ENCODE measurements at places on chromosomes 1 and 21. TPM values are rescaled to one million over a fixed set of nuclear protein-coding genes. Genes with fewer than 3 reads are reported as not detected.
A peak's percentile ranks its signal among the peaks of the same experiment; 100 is the strongest.

DNA sequence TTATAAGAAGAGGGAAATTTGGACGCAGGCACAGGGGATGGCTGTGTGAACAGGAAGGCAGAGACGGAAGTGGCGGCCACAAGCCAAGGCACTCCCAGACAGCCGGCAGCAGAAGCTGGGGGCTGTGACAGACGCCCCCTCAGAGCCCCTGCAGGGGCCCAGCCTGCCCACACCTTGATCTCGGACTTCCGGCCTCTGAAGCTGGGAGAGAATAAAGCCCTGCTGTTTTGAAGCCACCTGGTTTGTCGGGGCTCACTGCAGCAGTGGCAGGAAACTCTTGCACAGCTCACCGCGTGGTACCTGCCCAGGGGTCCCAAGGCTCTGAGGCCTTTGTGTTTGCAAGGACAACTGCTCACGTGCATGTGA, 13.7 kb downstream of the MEGF6 start:
- H3K27ac ChIP-seq = no peak overlapping the region
- no peaks in the 10 kb centered on the region for H3K27me3 ChIP-seq
- no peaks in the 10 kb centered on the region for H3K36me3 ChIP-seq
- H3K4me3 ChIP-seq = no peak overlapping the region
- peak; percentile 19 for DNase-seq

- H3K4me1 ChIP-seq = no peaks in the 10 kb centered on the region
- no peak overlapping the region for H3K27ac ChIP-seq
- H3K36me3 ChIP-seq = no peaks in the 10 kb centered on the region
- no peak overlapping the region for H3K4me3 ChIP-seq
- peaks cover 2% of the 10 kb centered on the region for H3K27me3 ChIP-seq
Measured at GRCh38 chr1:65924471-65924870, 131.8 kb downstream of the PDE4B start.

The LYST gene
- 28.0 TPM for total RNA-seq

GRCh38 chr1:172960019-172960418, 90.7 kb downstream of the TNFSF18 start:
- H3K27ac ChIP-seq = no peak overlapping the region
- H3K4me1 ChIP-seq = no peaks in the 10 kb centered on the region
- no peak overlapping the region for H3K4me3 ChIP-seq

- no peak overlapping the region for H3K4me3 ChIP-seq
- H3K27me3 ChIP-seq = no peaks in the 10 kb centered on the region
- H3K36me3 ChIP-seq = no peaks in the 10 kb centered on the region
Measured at GRCh38 chr1:209622841-209623829, 29.1 kb downstream of the LAMB3 start.

GRCh38 chr21:34830386-34831170, 161.8 kb downstream of the CLIC6 start:
- peaks cover 71% of the 10 kb centered on the region for H3K36me3 ChIP-seq
- H3K4me1 ChIP-seq = peaks cover 10% of the 10 kb centered on the region
- H3K4me3 ChIP-seq = no peak overlapping the region
- DNase-seq = no peak
- H3K27me3 ChIP-seq = no peaks in the 10 kb centered on the region

GRCh38 chr1:90509225-90510048, 207.7 kb downstream of the BARHL2 start:
- H3K4me1 ChIP-seq = no peaks in the 10 kb centered on the region
- no peak for DNase-seq
- H3K4me3 ChIP-seq = no peak overlapping the region
- peaks cover 3% of the 10 kb centered on the region for H3K27me3 ChIP-seq
- no peaks in the 10 kb centered on the region for H3K36me3 ChIP-seq

- peaks cover 3% of the 10 kb centered on the region for H3K27me3 ChIP-seq
- no peaks in the 10 kb centered on the region for H3K4me1 ChIP-seq
- H3K36me3 ChIP-seq = no peaks in the 10 kb centered on the region
- no peak overlapping the region for H3K4me3 ChIP-seq
Measured at GRCh38 chr1:225937048-225937968, 3.7 kb downstream of the LEFTY2 start.

DNA sequence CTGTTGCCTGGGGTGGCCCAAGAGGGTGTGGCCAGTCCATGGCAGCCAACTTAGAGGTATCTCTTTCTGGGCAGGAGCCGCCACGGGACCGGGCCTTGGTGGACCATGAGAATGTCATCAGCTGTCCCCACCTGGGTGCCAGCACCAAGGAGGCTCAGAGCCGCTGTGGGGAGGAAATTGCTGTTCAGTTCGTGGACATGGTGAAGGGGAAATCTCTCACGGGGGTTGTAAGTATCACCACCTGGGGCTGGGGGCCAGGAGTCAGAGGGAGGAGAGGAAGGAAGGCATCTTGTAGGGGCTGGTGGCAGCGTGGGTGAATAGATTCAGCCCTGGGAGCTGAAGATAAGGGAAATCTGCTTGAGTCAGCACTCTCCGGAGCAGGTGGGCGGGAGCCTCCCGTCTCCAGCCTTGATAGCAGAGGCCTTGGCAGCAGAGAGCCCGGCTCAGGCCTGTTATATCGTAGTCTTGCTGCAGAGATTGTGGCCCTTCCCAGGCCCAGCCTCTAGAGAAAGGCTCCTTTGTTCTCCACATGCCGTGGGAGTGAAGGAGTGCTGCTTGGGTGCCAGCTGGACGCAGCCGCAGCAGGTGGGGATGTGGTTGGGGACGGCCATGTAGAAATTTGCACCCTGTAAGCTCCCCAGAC, 25.4 kb downstream of the PHGDH start:
- H3K27me3 ChIP-seq = no peaks in the 10 kb centered on the region
- H3K4me1 ChIP-seq = no peaks in the 10 kb centered on the region
- DNase-seq = no peak
- H3K4me3 ChIP-seq = no peak overlapping the region
- H3K36me3 ChIP-seq = peaks cover 11% of the 10 kb centered on the region
- no peak overlapping the region for H3K27ac ChIP-seq

DNA sequence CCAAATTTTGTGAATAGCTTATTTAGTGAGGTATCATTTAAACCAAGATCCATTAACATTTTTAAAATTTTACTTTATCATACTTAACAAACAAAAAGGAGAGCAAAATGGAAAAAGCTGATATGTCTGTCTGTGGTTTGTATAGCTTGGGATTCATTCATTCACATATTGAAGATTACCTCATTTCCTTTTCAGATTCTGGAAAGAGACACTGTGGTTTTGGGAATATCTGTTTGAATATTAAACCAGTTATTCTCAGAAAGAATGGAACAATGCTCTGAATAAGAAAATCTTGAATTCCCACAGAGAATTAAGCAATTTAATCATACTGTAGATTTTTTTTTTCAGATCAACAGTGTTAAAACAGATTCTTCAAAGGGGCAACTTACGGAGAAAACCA, 93.8 kb upstream of the PRDX6 start:
- H3K36me3 ChIP-seq = peaks cover 2% of the 10 kb centered on the region
- no peak overlapping the region for H3K27ac ChIP-seq
- H3K4me1 ChIP-seq = no peaks in the 10 kb centered on the region
- H3K4me3 ChIP-seq = no peak overlapping the region
- no peaks in the 10 kb centered on the region for H3K27me3 ChIP-seq

The VSIG8 gene
- total RNA-seq = not detected

The MCOLN2 gene
- total RNA-seq = 43.2 TPM

DNA sequence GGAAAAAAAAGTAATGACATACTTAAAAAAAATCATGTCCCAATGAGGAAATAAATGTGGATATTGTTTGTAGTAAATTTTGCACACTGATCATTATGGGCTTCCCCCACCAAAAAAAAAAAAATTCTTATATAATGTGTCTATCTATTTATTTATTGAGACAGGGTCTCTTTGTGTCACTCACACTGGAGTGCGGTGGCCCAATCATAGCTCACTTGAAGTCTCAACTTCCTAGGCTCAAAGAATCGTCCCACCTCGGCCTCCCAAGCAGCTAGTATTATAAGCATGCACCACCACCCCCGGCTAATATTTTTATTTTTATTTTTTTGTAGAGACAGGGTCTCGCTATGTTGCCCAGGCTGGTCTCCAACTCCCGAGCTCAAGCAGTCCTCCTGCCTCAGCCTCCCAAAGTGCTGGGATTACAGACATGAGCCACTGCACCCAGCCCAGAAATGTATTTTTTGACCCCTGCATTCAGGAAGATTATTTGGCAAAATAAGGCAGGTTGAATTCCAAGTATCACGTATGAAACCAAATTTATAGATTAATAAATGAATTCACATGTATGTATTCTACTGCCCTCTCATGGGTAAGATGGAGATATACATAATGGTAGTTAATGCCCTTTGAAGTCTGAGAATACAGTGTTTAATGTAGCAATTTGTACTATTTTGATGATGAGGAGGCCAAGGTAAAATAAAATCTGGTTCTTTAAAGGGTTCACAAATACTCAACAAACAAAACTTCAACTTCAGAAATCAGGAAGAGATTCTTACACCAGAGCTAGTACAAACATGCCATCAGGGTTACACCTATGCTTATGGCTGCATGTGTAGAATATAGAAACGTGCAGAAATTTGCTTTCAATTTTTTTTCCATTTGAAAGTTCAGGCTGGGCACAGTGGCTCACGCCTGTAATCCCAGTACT, 1.4 kb upstream of the DENND2C start:
- no peaks in the 10 kb centered on the region for H3K36me3 ChIP-seq
- H3K27ac ChIP-seq = no peak overlapping the region
- H3K4me1 ChIP-seq = peaks cover 7% of the 10 kb centered on the region
- peaks cover 4% of the 10 kb centered on the region for H3K27me3 ChIP-seq
- peak overlapping the region; percentile 30 for H3K4me3 ChIP-seq
- no peak for DNase-seq

DNA sequence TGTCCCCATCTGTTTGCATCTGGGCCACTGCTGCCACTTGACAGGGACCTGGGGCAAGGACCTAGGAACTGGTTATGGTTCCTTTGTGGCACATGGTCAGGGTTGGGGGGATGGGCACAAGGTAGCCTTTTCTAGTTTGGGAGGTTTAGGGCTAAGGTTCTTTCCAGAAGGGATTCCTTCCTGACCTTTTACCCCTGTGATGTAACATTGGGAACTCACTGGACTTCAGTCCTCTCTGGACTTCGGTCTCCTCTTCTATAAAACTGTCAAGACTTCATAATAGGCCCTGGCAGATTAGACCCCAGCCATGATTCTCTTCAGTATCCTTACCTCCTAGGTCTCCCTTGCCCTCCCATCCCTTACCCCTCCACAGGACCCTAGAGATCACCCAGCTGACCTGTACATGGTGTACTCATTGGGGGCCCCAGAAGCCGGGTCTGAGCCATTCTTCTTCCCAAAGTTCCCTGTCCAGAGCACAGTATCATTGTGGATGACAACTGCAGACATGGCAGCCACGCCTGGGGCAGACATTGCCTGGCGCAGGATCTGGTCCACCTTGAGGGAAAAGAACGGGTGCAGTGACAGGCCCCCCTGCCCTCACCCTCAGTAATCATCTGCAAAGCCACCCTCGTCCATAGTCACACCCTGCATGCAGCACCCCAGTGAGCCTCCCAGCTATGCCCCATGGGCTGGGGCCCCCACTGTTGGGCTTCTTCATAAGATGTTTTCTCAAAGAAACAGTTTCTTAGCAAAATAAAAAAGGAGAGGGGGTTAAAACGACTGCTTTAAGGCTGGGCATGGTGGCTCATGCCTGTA, 12.9 kb downstream of the LACTBL1 start:
- DNase-seq = no peak
- no peaks in the 10 kb centered on the region for H3K4me1 ChIP-seq
- peaks cover 4% of the 10 kb centered on the region for H3K27me3 ChIP-seq
- H3K36me3 ChIP-seq = no peaks in the 10 kb centered on the region
- H3K4me3 ChIP-seq = no peak overlapping the region

The FUBP1 gene
- total RNA-seq = 204 TPM

- H3K4me1 ChIP-seq = peaks cover 5% of the 10 kb centered on the region
- peak; percentile 77 for DNase-seq
- no peaks in the 10 kb centered on the region for H3K36me3 ChIP-seq
- no peak overlapping the region for H3K4me3 ChIP-seq
- no peaks in the 10 kb centered on the region for H3K27me3 ChIP-seq
- peak overlapping the region; percentile 47 for H3K27ac ChIP-seq
Measured at GRCh38 chr1:25520446-25521061, 22.9 kb upstream of the LDLRAP1 start.

DNA sequence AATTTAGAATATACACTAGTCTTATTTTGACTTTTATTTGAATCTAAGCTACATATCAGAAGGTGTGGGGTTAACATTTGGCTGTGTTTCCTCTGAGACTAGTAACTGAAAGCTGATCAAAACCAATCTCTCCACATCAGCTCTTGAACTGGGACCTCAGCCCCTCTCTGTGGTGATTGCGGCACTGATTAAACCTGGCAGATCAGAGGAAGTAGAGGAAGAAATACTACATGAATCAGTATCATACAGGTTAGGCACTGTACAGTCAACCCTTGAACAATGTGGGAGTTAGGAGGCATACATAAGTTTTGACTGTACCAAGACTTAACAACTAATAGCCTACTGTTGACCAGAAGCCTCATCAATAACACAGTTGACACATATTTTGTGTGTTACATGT, 122.5 kb upstream of the C1orf87 start:
- no peaks in the 10 kb centered on the region for H3K36me3 ChIP-seq
- no peaks in the 10 kb centered on the region for H3K27me3 ChIP-seq
- no peak for DNase-seq
- H3K4me3 ChIP-seq = no peak overlapping the region
- no peak overlapping the region for H3K27ac ChIP-seq

GRCh38 chr1:41416552-41417334, 55.5 kb downstream of the FOXO6 start:
- H3K36me3 ChIP-seq = no peaks in the 10 kb centered on the region
- no peak overlapping the region for H3K4me3 ChIP-seq
- peak; percentile 70 for DNase-seq
- no peak overlapping the region for H3K27ac ChIP-seq

- DNase-seq = no peak
- no peak overlapping the region for H3K4me3 ChIP-seq
- peaks cover 58% of the 10 kb centered on the region for H3K36me3 ChIP-seq
- no peaks in the 10 kb centered on the region for H3K27me3 ChIP-seq
- no peaks in the 10 kb centered on the region for H3K4me1 ChIP-seq
Measured at GRCh38 chr1:245750261-245750660, 595.5 kb downstream of the KIF26B start.

DNA sequence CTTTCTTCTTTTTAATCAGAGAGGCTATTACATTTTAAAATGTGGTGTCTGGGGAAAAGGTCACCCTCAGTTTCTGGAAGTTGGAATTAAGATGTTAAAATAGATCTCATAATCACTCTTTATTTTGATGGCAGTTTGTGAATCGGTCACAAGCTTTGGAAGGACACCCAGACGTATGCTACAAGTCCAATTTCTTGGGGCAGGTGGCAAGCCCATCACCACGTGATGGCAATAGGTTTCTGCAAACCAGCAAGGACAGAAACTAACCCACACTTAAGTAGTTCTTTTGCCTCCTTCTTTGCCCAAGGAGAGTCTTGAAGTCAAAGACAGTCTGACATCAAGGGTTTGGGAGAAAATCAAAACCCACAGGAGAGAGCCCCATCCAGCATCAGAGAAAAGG, 72.9 kb downstream of the C1orf87 start:
- H3K4me3 ChIP-seq = no peak overlapping the region
- peaks cover 3% of the 10 kb centered on the region for H3K27me3 ChIP-seq
- no peak for DNase-seq
- H3K27ac ChIP-seq = no peak overlapping the region
- no peaks in the 10 kb centered on the region for H3K4me1 ChIP-seq

- H3K27me3 ChIP-seq = no peaks in the 10 kb centered on the region
- H3K4me3 ChIP-seq = no peak overlapping the region
- H3K4me1 ChIP-seq = no peaks in the 10 kb centered on the region
- DNase-seq = no peak
- no peak overlapping the region for H3K27ac ChIP-seq
- H3K36me3 ChIP-seq = no peaks in the 10 kb centered on the region
Measured at GRCh38 chr1:166273618-166274017, 106.8 kb upstream of the FAM78B start.
